ENCODE measurements at places on chromosomes 2 and 18.

GRCh38 chr2:241944821-241945220, 75.3 kb downstream of the RTP5 start:
- no peak for DNase-seq

- no peak for DNase-seq
Observed at GRCh38 chr2:43576981-43577892, 18.6 kb downstream of the THADA start.

DNA sequence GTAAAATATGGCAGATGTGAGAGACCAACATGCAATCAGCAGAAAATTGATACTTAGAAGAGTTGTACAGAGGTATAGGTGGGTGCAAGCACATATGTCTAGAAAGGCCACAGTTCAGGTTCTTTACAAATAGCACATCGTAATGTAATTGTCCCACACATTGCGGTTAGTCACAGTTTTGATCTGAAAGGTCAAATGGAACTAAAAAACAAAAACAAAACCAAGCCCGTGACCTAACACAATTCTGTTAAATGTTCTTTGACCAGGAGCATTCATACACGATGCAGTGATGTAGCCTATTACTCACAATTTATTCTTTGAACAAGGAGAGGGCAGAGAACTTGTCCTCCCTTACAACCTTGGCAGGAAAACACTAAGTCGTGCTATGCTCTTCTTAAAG, 108.9 kb upstream of the MAP4K3 start:
- no peak for DNase-seq

DNA sequence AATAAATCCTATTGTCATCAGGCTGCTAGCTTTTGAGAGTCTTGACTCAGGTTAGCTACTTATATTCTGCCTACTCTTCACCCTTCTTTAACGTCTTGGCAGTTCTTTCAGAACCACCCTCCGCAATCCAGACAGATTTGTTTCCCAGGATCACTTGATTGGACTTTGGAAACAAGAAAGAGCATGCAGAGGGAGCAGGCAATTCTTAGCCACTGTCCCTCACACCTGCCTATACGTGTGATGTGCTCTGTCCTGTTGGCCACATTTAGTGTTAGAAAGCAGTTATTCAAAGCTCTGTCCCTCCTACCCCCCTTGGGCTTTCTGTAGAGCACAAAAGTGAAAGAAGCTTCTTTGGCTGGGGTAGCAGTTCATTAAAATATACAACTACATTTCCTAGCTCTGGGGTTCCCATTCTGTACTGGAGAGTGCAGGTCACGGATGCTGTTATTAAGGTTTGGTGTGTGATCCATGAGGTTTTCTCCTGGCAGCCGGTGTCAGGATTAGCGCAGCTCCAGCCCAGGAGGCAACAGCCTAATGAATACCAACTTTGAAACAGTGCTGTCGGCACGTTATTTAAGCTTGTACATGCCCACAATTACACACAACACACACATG, 6.3 kb downstream of the FZD5 start:
- DNase-seq, result no peak

- DNase-seq, result no peak
Observed at GRCh38 chr2:201854221-201854801, 48.0 kb downstream of the CDK15 start.

DNA sequence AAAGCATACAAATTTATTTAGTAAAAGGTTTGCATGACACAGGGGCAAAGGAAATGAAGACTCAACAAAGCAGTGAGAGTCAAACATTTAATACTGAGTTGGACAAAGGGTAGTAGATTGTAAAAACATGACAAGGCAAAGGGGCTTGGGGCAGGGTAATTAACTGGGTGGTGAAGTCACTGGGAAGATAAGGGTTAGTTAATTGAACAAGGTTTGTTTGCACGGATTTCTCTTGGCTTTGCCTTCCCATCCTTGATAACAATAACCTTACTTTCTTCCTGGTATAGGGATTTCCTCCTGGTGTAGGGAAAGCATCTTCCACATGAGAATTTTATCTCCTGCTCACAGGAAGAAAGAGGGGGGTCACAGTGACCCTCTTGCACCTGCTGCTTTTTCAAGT, 26.8 kb upstream of the RTTN start:
- no peak for DNase-seq

DNA sequence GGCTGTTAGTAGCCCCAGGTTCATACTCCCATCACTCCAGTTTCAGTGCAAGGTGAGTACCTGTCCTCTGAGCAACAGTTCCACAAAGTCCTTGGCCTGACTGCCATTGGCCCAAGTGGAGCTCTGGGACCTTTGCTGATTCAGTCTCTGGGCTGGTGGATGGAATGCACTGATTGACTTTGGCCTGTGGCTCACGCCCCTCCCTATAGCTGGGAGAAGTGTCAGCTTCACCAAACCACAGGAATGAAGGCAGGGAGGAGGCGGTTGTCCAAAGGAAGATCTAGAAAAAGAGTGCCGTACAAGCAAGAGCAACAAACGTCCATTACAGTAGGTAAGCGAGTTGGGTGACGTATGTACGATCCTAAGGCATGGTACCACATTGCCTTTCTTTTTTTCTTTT, 34.0 kb downstream of the QPCT start:
- DNase-seq, result no peak

DNA sequence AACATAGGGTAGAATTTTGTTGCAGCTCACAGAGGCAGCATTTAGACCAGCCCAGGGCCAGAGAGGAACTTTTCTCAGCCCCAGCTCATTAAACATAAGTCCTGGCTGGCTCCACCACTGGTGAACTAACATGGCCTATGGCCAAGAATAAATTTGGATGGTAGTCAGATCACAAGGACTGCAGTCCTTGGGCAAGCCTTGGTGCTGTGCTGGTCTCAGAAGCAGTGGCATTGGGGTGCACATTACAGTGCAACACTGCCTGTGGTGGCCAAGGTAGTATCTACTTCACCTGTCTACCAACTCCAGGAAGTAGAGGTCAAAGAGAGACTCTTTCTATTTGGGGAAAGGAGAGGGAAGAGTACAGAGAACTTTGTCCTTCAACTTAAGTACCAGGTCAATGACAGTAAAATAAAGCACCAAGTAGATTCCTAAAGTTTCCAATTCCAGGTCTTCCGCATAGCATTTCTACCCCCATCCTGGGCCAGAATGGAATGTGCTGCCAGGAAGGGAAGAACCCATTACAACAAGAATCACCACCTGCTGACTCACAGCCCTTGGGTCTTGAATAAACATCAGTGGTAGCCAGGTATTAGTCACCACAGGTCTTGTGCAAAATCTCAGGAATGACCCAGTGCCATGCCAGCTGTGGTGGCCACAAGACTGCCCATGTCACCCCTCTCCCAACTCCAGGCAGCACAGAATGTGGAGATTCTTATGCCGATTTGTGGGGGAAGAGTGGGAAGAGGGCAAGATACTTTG, 155.4 kb upstream of the FSIP2 start:
- no peak for DNase-seq

DNA sequence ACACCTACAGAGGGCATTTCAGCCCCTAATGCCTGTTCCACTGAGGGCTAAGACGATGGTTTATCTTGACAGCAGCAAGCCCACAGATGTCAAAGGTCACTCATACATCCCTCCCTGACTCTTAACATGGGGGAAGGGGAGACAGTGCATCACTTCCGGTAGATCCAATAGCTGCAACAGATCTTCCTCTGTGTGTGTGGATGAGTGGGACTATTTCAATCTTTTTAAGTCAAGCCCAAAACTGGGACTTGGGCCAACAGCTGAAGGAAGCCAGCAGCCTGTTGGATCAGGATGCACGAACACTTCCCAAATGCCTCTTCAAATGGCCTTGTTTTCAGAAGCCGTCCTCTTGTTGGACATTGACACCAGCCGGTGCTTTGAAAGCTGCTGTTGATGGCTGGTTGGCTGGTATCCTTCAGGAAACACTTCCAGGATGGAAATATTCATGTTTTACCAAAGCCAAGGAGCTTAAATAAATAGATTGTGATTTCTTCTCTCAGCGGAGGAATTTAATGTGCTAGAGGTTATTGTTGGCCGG, 59.2 kb downstream of the IL1R2 start:
- no peak for DNase-seq

GRCh38 chr2:64595397-64596176, 58.1 kb downstream of the SERTAD2 start:
- no peak for DNase-seq

- no peak for DNase-seq
Observed at GRCh38 chr2:128375454-128375853, 56.8 kb upstream of the HS6ST1 start.

DNA sequence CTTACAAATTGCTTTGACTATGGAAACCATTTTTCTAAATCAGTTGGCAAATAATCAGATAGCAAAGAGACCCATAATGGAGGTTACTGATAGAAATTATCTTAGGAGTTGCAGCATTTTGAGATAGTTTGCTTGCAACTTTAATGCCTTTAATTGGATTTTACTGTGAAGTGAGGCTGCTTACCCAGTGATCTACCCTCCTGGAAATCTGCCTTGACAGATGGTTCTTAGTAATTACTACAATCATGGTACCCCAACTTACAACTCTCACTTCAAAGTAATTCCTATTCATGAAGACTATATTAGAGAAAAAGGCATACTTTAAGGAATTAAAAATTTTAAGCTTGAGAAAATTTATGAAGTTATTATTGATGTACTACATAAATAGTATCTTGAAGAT, 1288.6 kb upstream of the CDH2 start:
- DNase-seq, result no peak

DNA sequence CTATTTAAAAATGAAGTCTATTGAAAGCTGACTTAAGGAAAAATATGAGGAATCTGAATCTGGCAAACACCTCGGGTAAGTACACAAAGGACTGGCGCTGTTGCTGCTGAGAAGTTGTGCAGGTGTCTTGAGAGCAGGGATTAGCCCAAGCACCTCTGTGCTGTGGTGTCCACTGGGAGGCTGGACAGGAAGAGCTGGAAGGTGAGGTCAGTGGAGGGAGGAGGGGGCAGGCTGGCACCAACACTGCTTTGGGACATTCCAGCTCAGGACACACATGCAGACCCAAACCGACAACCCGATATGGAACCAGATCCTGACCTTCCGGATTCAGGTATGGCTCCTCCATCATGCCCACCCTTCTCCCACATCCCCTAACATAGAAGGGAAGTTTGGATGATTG, 20.6 kb downstream of the FER1L5 start:
- DNase-seq, result no peak

- DNase-seq, result no peak
Observed at GRCh38 chr2:221552291-221552690, 19.8 kb downstream of the EPHA4 start.

DNA sequence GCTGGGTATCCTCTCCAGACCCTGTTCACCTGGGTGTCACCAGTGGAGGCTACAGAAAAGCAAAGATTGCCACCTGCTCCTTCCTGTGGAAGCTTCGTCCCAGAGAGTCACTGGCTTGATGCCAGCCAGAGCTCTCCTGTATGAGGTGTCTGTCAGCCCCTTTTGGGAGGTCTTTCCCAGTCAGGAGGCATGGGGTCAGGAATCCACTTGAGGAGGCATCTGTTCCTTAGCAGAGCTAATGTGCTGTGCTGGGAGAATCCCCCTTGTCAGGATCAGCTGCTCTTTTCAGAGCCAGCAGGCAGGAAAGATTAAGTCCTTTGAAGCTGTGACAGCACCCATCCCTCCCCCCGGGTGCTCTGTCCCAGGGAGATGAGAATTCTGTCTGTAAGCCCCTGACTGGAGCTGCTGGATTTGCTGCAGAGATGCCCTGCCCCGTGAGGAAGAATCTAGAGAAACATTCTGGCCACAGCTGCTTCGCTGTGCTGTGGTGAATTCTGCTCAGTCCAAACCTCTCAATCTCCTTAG, 121.8 kb downstream of the GPR39 start:
- DNase-seq, result no peak

- DNase-seq, result no peak
Observed at GRCh38 chr2:30272761-30273573, 41.6 kb downstream of the LBH start.

DNA sequence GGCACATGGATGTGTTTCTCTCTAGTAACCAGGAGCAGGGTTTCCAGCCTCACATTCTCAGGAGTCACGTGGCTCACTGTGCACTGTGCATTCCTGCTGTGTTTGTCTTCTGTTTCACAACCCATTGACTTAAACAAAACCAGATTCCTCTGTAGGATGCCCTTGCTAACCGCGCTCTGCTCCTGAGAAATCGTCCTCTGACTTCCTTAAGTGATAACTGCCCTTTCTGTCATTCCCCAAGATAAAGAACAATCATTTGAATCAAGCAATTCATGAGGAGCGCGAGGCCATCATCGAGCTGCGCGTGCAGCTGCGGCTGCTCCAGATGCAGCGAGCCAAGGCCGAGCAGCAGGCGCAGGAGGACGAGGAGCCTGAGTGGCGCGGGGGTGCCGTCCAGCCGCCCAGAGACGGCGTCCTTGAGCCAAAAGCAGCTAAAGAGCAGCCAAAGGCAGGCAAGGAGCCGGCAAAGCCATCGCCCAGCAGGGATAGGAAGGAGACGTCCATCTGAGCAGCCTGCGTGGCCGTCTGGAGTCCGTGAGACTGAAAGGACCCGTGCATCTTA, 60.2 kb downstream of the RALBP1 start:
- no peak for DNase-seq

- DNase-seq, result no peak
Observed at GRCh38 chr2:232396683-232397082, 10.0 kb upstream of the ALPG start.

- DNase-seq, result no peak
Observed at GRCh38 chr2:66862885-66863650, 428.1 kb downstream of the MEIS1 start.
